ENCODE measurements at places on chromosomes 11 and 22.

GRCh38 chr11:77167111-77167626, 39.1 kb downstream of the MYO7A start:
- no peak for DNase-seq

DNA sequence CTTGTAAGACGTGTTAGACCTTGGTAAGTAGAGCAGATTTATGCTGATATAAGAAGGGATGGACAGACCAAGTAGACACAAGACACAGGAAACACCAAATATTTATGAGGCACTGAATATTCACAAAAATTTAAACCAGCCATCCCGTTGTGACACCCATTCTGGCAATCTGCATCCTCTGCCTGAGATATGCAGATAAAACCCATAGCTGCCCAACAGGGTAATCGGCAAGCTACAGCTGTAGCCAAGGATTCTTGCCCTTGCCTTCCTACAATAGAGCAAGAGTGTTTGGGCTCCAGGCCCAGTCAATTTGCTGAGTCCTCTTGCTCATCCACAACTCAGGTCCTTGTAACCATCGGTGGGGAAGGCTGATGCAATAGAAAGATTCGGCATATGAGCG, 18.5 kb upstream of the MPZL2 start:
- DNase-seq, result no peak

DNA sequence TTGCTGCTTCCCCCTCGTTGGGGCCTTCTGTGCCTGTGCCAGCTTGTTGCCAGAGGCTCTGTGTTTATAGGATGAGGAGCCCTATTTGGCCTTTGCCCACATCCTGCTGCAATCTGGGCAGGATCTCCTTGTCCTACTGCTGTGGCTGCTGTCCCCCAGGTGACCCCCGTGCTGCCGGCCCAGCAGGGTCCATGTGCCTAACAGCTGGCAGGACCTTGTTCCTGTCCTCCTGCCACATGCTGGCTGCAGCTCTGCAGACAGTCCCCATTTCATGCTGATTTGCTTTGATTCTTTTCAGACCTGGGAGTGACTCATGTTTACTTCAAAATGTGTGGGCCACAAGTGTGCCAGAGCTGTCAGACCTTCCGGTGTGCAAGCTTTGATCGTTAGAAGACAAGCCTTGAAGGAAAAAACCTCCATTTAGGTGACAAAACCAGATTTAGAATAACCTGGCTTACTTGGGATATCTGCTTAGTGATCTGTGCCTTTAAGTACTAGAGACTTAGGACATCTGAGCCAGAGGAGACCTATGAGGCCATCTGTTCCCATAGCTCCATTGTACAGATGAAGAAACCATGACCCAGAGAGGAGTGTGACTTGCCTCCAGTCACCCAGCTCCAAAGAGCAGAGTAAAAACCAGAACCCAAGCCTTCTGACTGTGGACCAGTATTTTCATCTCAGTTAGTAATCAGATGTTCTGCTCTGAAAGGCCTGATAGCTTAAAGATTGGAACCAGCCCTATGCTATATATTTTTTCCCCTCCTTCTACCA, 11.1 kb downstream of the NAV2 start:
- no peak for DNase-seq

DNA sequence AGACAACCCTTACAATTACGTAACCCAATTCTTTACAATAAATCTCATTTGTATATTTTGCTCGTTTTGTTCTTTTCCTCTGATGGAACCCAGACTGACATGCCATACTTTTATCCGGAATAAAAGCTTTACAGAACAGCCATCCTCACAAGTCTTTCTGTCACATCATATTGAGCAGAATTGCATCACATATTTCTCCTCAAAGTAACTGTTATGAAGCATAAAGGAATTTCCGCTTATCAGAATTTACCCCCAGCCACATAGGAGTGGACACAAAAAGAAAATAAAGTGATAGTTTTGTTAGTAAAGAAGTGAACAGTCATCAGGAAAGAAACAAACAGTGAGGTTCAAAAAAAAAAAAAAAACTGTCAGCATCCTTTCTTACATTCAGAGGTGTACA, 539.5 kb upstream of the LUZP2 start:
- DNase-seq, result no peak

- no peak for DNase-seq
Measured at GRCh38 chr11:544817-545166, 7.5 kb downstream of the LRRC56 start.

GRCh38 chr11:77411137-77411707, 62.7 kb downstream of the PAK1 start:
- DNase-seq, result no peak

DNA sequence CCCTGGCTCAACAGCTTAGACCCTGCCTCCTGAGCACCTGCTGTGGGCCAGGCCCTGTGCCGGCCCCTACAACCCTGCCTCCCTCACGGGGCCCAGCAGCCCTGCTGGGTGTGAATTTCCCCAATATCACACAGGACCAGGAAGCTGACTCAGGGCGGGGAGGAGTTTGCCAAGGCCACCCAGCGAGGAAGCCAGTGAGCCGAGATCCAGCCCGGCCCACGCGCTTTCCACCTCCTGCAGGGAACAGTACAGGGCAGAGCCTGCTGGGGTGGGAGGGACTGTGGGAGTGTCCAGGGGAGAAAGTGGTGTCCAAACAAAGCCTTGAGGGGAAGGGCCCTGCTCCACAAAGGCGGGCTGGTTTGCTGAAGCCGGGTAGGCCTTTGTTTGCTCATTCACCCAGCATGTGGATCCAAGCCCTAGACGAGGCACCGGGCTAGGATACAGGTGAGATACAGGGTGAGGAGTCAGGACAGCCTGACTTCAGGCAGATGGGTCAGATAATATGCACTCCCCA, 26.8 kb downstream of the RPL3 start:
- peak; percentile 91 for DNase-seq

DNA sequence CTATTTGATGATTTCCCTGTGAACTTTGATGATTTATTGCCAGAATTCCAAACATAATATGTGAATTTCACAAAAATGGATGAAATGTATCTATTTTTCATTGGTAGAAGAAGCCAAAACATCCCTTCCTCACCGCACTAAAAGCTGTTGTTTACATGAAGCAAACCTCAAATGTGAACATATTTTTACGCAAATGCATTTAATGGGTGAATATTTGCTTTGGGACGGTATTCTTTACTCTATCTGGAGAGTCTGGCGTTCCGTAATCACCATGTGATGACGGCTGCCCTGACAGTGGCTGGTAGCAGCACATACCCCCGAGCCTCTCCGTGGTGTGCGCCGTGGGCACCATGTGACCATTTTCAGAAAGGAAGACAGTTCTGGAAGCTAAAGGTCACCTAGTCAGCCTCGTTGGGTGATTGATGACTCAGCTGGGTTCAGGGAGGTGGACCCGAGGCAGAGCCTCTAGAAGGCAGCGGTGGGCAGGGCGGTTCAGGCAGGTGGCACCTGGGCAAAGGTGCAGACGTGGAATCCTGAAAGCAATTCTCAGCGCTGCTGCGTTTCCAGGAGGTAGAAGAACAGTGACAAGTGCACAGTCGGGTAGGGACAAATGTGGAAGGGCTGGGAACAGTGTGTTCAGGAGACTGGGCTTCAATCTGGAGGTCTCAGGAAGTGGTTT, 45.3 kb downstream of the PPARA start:
- no peak for DNase-seq
